Body of pancreas (tissue), 4 donors: ENCODE measurements at places on chromosomes 11 and 22. TPM values are rescaled to one million over a fixed set of nuclear protein-coding genes. Genes with fewer than 3 reads are reported as not detected.
A peak's percentile ranks its signal among the peaks of the same experiment; 100 is the strongest.

The MCHR1 gene
- total RNA-seq, result not detected

GRCh38 chr11:62602141-62603071, 741 bp upstream of the MTA2 start:
- peak; percentile 84 for DNase-seq

The PATE3 gene
- total RNA-seq, result not detected

The SCUBE2 gene
- total RNA-seq, result 6.6 TPM

DNA sequence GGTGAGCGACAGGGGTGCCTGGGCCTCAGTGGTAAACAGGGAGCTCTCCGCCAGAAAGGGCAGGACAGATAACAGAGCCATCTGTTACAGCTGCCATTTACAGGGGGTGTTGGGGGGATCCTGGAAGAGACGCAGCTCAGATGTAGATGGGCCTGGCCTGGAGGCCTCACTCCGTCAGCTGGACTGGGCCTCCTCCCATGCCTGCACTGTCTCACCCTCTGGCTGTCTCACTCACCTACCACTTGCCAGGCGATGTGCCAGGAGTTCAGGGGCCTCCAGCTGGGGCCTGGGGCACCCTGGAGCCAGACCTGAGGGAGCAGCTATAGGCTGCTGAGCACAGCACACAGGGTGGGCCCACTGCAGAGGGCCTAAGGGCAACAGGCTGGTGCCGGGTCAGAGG, 16.3 kb upstream of the SUSD2 start:
- no peak for DNase-seq

DNA sequence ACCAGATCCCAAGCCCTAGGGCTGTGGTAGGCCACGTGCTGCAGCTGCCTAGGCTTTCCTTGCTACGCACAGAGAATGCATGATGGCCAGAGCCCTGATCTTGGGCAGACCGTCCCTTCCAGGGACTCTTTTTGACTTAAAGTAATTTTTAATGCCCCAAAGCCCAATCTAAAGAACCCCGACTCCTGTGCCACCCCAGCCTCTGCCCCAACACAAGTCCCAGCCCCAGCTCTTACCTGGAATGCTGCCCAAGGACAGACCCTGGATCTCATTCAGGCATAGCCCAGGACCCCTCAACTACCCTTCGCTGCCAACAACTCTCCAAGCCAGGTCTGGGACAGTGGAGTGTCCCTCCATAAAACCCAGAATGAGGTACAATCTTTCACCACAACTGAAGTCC, 211.7 kb upstream of the B3GAT1 start:
- no peak for DNase-seq

- DNase-seq, result peak; percentile 13
Measured at GRCh38 chr11:84721561-84721961, 905.6 kb downstream of the DLG2 start.

DNA sequence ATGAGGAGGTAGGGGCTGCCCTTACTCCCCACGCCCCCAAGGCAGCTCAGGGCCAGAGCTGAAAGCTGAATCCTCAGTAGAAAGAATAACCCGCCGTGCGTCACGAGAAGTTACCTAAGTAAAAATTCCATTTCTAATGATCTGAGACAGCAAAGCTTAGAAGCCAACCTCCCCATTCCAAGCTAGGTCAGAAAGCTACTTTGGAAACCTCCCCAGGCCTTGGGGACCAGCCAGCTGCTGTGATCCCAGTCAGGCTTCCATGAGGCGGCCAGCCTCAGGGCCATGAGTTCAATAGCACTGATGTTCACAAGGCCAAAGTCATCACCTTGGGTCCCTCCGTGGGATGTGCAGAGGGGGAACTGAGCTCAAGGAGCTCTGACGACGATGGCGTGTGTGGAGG, 6.9 kb downstream of the SHISAL1 start:
- DNase-seq, result peak; percentile 35

The CRYBA4 gene
- total RNA-seq, result not detected

DNA sequence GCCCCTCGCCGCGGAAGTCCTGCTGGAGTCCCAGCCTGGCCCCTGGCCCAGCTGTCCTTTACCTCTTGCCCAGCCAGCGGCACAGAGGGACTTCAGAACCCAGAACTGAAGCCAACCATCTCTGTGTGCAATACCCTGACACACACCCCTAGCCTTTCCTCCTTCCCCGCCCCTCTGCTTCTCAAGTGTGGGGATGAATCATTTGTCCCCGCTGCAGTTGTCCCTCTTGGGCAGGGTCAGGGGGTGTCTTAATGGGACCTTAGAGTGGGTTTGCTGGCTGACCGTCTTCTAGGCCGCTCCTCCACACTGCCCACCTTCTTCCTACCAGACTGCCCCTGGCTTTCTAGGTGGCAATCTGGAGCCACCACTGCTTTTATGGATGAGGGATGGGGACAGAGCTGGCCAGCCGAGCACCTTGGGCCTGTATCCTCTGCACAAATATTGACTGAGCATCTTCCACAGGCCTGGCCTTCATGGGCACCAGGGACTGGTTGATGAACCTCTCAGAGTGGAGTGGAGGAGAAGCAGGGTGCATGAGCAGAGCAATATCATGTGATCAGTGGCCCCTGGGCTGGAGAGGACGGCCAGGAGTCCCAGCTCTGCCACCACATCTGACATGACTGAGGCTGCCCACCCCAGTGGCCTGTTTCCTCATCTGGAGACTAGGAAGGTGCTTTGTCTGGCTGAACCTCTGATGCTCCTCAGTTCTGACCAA, 668 bp upstream of the CHST1 start:
- no peak for DNase-seq

GRCh38 chr11:19344661-19345518, 104.1 kb upstream of the E2F8 start:
- peak; percentile 49 for DNase-seq

The WBP2NL gene
- total RNA-seq, result 11.2 TPM

GRCh38 chr11:65502555-65503367, 3.9 kb downstream of the MALAT1 start:
- DNase-seq, result no peak

GRCh38 chr11:30586251-30587144, at the start of gene MPPED2:
MPPED2 (minus strand) TSS chr11:30586353; CDS start chr11:30580373, 5,980 bp downstream.
- DNase-seq, result peak; percentile 55

DNA sequence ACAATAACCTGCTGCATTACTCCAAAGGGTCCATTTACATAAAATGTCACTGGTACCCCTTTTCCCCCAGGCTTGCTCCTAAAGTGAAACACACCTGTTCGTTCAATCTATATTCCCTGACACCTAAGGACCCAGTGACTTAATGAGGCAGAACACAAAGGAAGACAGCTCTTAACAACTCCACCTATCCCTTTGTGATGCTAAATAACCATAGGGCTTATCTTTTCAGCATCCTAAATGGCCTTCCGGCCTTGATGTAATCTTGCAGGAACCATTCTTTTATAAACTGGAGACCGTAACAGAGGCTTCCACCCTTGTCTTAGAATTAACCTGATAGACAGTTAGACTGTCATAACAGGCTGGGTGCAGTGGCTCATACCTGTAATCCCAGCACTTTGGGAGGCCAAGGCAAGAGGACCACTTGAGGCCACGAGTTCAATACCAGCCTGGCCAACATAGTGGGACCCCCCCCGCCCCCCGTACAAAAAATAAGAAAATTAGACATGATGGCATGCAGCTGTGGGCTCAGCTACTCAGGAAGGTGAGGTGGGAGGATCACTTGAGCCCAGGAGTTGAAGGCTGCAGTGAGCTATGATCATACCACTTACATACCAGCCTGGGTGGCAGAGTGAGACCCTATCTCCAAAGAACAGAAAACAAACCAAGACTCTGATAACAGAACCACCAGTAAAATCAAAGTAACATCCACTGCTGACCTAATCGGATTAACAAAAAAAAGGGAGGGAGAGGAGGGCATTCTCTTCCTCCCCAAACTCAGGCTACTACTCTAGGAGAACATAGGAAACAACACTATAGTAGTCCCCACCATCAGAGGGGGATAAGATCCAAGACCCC, 5.1 kb downstream of the CHEK2 start:
- DNase-seq, result no peak

The TMEM121B gene
- not detected for total RNA-seq

DNA sequence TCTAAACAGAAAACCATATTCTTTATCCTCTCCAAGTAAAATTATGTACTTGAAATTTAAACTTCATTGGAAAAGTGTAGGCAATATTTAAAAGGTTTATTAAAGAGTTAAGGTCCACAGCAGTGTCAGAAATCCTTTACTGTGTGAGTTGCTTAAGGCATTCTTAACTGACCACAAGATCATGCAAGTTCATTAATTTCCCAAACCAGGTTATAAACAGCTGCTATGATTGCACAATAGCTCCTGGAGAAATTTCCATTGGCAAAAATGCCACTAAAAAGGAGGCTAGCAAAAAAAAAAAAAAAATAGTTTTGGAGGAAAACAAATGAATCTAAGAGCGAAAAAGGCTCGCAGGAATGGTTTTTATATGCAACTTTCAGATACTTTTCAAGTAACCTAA, 106.2 kb downstream of the ETS1 start:
- no peak for DNase-seq

DNA sequence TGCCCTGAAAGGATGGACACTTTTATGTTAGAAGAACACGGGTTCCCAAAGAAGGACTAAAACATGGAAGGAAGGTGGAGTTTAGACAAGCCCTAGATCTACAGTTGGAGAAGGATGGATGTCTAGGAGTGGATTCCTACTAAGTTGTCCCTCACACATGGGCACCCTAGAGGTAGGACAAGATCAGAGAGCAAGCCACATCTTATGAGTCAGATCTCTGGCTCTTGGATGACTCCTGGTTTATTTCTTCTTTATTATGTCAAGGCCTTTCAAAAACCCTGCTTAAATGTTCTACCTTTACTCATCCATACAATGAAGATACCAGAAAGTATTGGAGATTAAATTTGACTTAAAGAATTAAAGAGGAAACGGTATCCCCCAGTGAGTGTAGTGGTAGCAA, 34.4 kb downstream of the PRCP start:
- DNase-seq, result no peak

- peak; percentile 7 for DNase-seq
Measured at GRCh38 chr22:47204002-47204979, 441.8 kb downstream of the TBC1D22A start.

DNA sequence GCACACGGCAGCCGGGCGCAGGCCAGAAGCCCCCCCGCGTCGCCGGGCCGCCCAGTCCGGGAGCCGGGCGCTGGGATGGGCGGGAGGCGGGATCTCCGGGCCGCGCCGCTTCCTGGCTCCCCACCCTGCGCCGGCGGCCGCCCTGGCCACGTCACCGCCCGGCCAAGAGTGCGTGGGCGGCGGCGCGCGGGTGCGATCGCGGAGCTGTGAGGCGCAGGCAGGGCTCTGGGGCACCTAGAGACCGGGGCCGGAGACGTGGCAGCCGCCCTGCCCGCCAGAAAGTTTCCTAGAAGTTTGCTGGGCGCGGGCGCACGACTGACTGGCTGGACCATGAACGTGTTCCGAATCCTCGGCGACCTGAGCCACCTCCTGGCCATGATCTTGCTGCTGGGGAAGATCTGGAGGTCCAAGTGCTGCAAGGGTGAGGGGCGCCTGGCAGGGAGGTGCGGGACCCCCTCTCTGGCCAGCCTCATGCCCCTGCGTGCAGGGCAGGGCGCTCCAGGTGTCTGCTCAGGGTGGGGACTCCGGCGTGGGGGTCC, at the start of gene KDELR3:
KDELR3 (plus strand) TSS at position 193 of the 539 bp plus-strand sequence; CDS start at position 331, 138 bp downstream.
- peak; percentile 60 for DNase-seq
